ENCODE measurements at places on chromosomes 5 and 9. TPM values are rescaled to one million over a fixed set of nuclear protein-coding genes. Genes with fewer than 3 reads are reported as not detected.

DNA sequence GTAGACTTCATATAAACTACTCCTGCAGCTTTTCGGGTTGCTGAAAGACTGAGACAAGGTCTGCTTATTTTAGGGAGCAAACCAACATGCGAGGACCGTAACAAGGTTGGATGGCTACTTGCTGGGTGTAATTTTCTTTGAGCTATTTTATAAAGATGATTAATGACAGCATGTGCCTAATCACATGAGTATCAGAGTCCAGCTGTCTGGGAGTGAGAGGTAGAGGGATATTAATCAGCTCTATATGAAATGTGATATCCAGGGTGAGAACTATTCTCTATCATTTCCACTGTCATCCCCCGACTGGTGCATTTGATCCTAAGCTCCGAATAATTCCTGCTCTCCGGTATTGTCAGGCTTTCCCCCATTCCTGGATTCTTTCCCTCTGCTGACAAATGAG, 193.8 kb upstream of the HMHB1 start:
- no peaks in the 10 kb centered on the region for H3K36me3 ChIP-seq
- no peak overlapping the region for H3K4me3 ChIP-seq
- DNase-seq: no peak

SGCD gene
- 0.87 TPM for total RNA-seq

GRCh38 chr5:73443829-73444498, 4.6 kb downstream of the FOXD1 start:
- no peak overlapping the region for H3K4me3 ChIP-seq
- peak; percentile 75 for DNase-seq
- H3K36me3 ChIP-seq: no peaks in the 10 kb centered on the region
- no peak overlapping the region for H3K27ac ChIP-seq

- H3K27ac ChIP-seq: no peak overlapping the region
- DNase-seq: no peak
- no peaks in the 10 kb centered on the region for H3K36me3 ChIP-seq
- no peaks in the 10 kb centered on the region for H3K27me3 ChIP-seq
- H3K4me3 ChIP-seq: no peak overlapping the region
Measured at GRCh38 chr5:128645581-128645980, 107.5 kb upstream of the FBN2 start.

GRXCR2 gene
- total RNA-seq: not detected

VLDLR gene
- 18.7 TPM for total RNA-seq

FSTL4 gene
- 2.4 TPM for total RNA-seq

DNA sequence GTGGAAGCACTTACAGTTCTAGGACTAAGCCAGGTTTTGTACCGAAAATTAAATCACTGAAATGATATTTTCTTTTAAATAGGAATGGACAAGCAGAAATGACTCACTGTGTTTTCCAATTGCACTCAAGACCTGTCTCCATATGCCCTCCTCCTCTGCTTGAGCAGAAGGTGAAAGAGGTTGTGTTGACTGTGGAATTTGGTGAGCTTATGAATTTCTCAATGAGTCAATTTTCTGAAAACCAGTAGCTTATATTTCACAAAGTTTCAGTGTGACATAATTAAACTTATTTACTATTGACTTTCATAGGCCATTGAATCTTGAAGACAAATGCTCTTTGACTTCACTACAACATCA, 249.9 kb downstream of the NPR3 start:
- H3K4me3 ChIP-seq: no peak overlapping the region
- no peak overlapping the region for H3K27ac ChIP-seq
- no peaks in the 10 kb centered on the region for H3K4me1 ChIP-seq
- no peaks in the 10 kb centered on the region for H3K36me3 ChIP-seq
- no peak for DNase-seq
- H3K27me3 ChIP-seq: no peaks in the 10 kb centered on the region
